ENCODE measurements at places on chromosomes 4 and X.

DNA sequence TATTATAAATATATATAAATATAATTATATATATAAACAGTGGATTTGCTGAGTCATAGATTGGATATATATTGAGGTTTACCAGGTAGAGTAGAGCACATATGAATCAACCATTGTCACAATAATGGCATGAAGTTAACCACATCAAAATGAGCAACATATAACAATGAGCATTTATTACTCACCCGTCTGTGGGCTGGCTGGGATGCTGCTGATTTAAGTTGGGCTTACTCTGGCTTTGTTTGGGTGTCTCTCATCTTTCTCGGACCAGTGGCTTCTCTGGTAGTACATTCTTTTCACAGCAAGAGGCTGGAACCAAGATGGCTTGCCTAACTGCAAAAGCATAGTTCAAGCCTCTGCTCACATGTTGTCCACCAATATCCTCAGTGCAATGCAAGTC is 111.7 kb upstream of the TAPT1 start:
- no peak for DNase-seq

DNA sequence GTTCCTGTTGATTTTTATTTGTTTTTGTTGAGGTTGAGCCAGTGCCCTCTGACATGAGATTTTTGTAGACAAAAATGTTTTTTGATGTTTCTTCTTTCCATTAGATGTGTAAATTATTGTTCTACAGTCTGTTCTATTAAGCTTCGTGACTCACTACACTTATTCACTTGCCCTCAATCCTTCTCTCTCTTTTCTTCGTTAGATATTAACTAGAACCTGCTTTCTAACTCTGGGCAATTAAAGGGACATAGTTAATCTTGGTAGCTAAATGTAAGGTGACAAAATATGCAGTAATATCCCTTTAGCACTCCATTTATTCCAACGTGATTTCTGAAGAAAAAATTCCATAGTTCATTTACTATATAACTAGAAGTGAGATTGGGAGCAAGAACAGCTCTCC is 333.9 kb downstream of the PDHA2 start:
- no peak for DNase-seq

DNA sequence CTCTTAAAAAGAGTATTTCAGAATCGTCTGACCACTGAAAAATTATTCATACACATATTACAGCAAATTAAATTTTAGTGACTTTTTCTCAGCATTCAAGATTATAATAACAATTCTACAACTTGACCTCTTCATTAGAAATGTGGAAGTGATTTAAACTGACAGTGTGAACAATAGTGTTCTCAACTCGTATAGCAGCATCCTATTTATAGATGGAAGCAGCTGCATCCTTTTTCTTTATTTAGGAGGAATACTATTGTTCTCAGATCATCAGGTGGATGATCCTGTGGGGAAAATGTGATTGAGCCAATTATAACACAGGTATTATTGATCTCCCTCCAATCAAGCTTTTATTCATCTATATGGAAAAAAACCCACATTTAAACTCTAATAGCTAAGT is 56.7 kb downstream of the RAPGEF2 start:
- DNase-seq: no peak

DNA sequence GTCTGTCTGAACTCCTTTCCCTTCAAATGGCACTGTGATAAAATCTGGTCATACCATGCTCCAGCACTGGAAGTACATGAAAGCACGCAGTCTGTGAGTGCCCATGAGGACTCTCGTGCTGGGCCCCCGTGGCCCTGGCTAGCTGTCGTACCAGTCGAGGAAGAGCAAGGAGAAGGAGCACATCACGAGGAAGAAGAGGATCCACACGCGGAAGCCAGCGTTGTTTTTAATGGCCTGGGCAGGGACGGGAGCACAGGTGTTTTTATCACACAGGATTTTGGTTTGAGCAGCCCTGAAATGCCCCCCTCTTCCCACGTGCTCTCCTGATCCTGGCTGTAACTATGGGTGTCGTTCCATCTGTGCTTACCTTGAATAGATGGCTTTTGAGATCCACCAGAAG is 33.0 kb downstream of the NSG1 start:
- no peak for DNase-seq

- DNase-seq: no peak
Measured at GRCh38 chrX:24485323-24485722, 20.2 kb downstream of the PDK3 start.

GRCh38 chr4:152959080-152959479 is 23.0 kb downstream of the FHDC1 start:
- no peak for DNase-seq

- DNase-seq: no peak
Measured at GRCh38 chrX:1244164-1245076, 24.2 kb upstream of the CSF2RA start.

GRCh38 chr4:148151806-148152205 is 290.4 kb downstream of the NR3C2 start:
- no peak for DNase-seq

Data from NCI-H524 (cell line).